ENCODE measurements at places on chromosomes 12 and 14. TPM values are rescaled to one million over a fixed set of nuclear protein-coding genes. Genes with fewer than 3 reads are reported as not detected.

SLC38A4 gene
- not detected for total RNA-seq

E2F7 gene
- 19.3 TPM for total RNA-seq

PTCSC3 gene
- not detected for total RNA-seq

ITGB7 gene
- total RNA-seq, result 487 TPM

PPP1R12A gene
- 94.5 TPM for total RNA-seq

TEX52 gene
- not detected for total RNA-seq

NCOR2 gene
- 101 TPM for total RNA-seq

C12orf54 gene
- total RNA-seq, result not detected

CCER1 gene
- total RNA-seq, result not detected

SRRM4 gene
- not detected for total RNA-seq

PLA2G1B gene
- total RNA-seq, result not detected

ENDOU gene
- total RNA-seq, result not detected

MAP3K9 gene
- 8.7 TPM for total RNA-seq

SLC17A8 gene
- total RNA-seq, result not detected

IQSEC3 gene
- total RNA-seq, result 1.3 TPM

NKX2-1 gene
- not detected for total RNA-seq

TSHR gene
- total RNA-seq, result 5.0 TPM

METTL3 gene
- total RNA-seq, result 77.7 TPM

PAH gene
- not detected for total RNA-seq

KRT79 gene
- not detected for total RNA-seq

SYT1 gene
- not detected for total RNA-seq

RGS6 gene
- total RNA-seq, result 0.53 TPM

LGR5 gene
- total RNA-seq, result not detected

Data from activated naive CD4-positive, alpha-beta T cell treated with anti-CD3 and anti-CD28 coated beads, Interleukin-2, amount 10 ng/mL, durations not matched to agents 5 hours and 36 hours (primary cell).